ENCODE measurements at places on chromosomes 4 and X. TPM values are rescaled to one million over a fixed set of nuclear protein-coding genes. Genes with fewer than 3 reads are reported as not detected.
A peak's percentile ranks its signal among the peaks of the same experiment; 100 is the strongest.

DNA sequence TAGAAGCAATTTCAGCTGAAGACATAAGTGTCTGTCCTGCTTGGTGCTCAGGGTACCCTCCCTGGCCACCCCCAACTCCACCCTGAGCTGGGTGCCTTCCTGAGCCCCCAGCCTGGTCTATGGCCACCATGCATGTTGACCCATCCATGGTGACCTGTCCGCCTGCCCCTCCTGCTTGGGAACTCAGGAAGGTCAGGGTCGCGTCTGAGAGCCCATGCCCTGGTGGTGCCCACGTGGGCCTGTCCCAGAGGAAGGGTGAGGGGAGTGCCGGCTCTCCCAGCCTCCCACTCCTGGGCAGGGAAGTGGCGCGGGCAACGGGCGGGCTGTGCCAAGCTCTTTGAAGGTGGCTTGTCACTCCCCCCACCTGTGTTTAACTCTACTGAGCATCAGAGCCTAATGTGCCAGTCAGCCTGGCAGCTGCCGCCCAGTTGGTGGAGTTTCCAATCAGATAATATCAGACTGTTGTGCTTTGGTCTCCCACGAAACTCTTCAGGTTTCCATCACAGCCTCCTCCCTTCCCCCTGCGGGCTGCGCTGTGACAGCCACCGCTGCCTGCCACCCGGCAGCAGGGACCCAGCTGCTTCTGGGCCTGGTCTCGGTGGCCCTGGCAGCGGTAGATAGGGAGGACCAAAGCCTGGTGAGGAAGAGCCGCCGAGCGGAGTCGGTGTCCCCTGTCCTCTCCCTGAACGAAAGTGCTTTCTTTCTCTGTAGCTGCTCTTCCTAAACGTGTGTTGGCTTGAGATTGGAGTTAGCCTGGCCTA lies 4.8 kb downstream of the SH3BP2 start:
- DNase-seq, result peak; percentile 11
- no peaks in the 10 kb centered on the region for H3K36me3 ChIP-seq
- no peak overlapping the region for H3K4me3 ChIP-seq
- H3K4me1 ChIP-seq, result peaks cover 89% of the 10 kb centered on the region
- no peaks in the 10 kb centered on the region for H3K27me3 ChIP-seq

DNA sequence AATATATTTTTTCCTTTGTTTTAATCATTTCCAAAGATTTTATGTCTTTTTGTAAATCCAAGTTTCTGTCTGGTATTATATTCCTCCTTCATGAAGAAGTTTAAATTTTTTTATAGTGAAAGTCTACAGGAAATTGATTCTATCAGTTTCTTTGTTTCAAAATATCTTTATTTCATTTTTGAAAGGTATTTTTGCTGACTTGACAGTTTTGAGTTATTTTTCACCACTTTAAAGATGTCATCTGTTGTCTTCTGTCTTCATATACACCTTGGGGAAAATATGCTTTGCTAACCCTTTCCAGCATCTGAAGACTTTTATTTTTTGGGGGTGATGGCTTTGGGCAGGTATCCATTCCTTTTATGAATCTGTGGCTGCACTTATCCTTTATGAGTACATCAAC lies 164.4 kb upstream of the EPHA5 start:
- H3K27me3 ChIP-seq, result no peaks in the 10 kb centered on the region
- no peaks in the 10 kb centered on the region for H3K4me1 ChIP-seq
- H3K27ac ChIP-seq, result no peak overlapping the region
- no peaks in the 10 kb centered on the region for H3K36me3 ChIP-seq
- no peak overlapping the region for H3K4me3 ChIP-seq

GRCh38 chr4:53306729-53307128 lies 59.1 kb downstream of the SCFD2 start:
- no peaks in the 10 kb centered on the region for H3K4me1 ChIP-seq
- no peak overlapping the region for H3K27ac ChIP-seq
- H3K36me3 ChIP-seq, result peaks cover 9% of the 10 kb centered on the region
- H3K4me3 ChIP-seq, result no peak overlapping the region
- DNase-seq, result no peak

GRCh38 chr4:20778896-20779295 lies 78.6 kb downstream of the PACRGL start:
- no peak for DNase-seq
- no peaks in the 10 kb centered on the region for H3K36me3 ChIP-seq
- H3K4me3 ChIP-seq, result no peak overlapping the region
- H3K27me3 ChIP-seq, result no peaks in the 10 kb centered on the region
- no peaks in the 10 kb centered on the region for H3K4me1 ChIP-seq
- no peak overlapping the region for H3K27ac ChIP-seq

DNA sequence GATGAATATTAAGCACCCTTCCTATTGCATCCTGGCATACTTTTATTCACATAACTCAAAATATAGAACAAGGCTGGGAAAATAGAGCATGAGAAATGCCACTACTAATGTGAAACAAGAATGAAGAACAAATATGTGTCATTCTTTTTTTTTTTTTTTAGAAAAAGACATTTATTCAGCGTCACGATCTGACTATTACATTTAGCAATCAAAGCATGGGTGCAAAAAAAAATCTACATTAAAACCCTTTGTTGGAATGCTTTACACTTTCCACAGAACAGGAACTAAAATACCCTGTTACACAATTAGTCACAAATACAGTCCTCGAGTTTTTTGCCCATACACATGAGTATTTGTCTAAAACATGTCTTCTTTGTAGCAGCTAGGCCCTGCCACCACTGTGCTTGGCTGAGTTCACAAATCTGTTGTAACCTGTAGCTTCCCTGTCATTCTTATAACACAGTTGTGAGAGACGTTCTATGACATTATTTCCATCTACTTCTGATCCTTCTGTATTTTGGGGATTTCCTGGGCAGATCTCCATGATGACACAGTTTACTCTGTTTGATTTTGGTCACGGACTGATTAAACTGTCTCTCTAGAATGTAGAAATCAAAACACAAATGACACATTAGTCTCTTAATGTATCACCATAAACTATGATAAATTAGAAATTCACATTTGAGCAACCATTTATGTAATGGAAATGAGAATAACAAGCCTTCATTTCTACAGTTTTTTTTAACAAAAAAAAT lies 9.4 kb upstream of the TET2 start:
- DNase-seq, result no peak
- no peaks in the 10 kb centered on the region for H3K4me1 ChIP-seq
- no peaks in the 10 kb centered on the region for H3K36me3 ChIP-seq
- H3K27me3 ChIP-seq, result no peaks in the 10 kb centered on the region
- no peak overlapping the region for H3K27ac ChIP-seq

- no peak overlapping the region for H3K27ac ChIP-seq
- H3K4me1 ChIP-seq, result no peaks in the 10 kb centered on the region
- H3K36me3 ChIP-seq, result no peaks in the 10 kb centered on the region
- no peaks in the 10 kb centered on the region for H3K27me3 ChIP-seq
- no peak overlapping the region for H3K4me3 ChIP-seq
These were observed 113.2 kb upstream of the LSM6 start for GRCh38 chr4:146062340-146062739.

DNA sequence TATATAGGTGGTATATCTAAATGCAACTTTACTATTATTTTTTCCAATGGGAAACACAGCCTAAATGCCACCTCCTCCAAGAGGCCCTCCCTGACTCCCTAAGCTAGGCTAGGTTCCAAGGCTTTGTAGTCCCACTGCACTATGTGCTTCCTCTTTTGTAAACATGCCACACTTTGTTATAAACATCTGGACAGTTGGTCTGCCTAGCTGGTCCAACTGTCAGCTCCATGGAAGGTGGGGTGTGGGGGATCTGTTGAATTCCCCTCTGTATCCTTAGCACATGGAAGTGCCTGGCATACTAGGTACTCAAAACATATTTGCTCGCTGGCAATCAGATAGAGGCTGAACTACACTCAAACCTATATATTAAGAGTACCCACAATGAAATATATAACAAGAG lies 63.4 kb downstream of the SLC9A7 start:
- H3K4me1 ChIP-seq, result no peaks in the 10 kb centered on the region
- H3K27ac ChIP-seq, result no peak overlapping the region
- H3K36me3 ChIP-seq, result no peaks in the 10 kb centered on the region

- DNase-seq, result no peak
- H3K27me3 ChIP-seq, result no peaks in the 10 kb centered on the region
- no peaks in the 10 kb centered on the region for H3K36me3 ChIP-seq
- no peak overlapping the region for H3K27ac ChIP-seq
- H3K4me1 ChIP-seq, result no peaks in the 10 kb centered on the region
- no peak overlapping the region for H3K4me3 ChIP-seq
These were observed 605.1 kb downstream of the PCDH18 start for GRCh38 chr4:136927172-136927571.

DNA sequence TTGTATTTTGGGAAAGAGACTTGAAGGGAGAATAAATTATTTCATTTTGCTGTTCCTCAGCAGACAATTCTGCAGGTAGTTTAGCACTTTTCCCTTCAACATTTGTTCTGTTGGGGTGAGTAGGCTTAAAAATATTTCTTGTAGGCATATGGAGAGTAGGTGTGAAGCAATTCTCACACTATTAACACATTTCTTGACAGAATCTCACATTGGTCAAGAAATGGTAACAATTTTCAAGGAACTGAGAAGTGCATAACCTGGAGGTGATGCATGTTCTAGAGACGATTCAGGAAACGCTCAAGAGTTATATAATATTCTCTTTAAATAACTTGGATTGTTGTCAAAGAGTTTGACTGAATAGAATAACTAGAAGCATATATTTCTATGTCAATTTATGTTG lies 658.2 kb downstream of the STIM2 start:
- H3K36me3 ChIP-seq, result no peaks in the 10 kb centered on the region
- no peak overlapping the region for H3K27ac ChIP-seq
- DNase-seq, result no peak
- H3K4me1 ChIP-seq, result no peaks in the 10 kb centered on the region
- no peak overlapping the region for H3K4me3 ChIP-seq
- no peaks in the 10 kb centered on the region for H3K27me3 ChIP-seq

DNA sequence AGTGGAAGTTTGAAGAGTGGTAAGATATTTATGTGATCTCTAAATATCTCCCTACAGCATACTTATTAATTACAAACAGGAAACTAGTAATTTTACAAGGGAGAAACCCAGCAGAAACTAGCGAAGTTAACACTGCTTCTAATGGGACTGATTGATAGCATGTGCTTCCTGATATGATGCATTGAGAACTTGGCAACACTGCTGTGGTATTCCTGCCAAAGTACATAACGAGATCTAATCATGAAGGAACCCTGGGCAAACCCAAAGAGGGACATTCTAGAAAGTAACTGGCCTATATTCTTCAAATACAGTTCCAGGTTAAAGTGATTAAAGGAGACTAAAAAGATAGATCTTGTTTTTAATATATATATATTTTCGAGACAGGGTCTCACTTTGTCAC lies 4.6 kb upstream of the GPR34 start:
- H3K4me3 ChIP-seq, result no peak overlapping the region
- H3K27ac ChIP-seq, result no peak overlapping the region
- no peaks in the 10 kb centered on the region for H3K36me3 ChIP-seq
- no peak for DNase-seq
- H3K4me1 ChIP-seq, result peaks cover 4% of the 10 kb centered on the region
- H3K27me3 ChIP-seq, result no peaks in the 10 kb centered on the region

- H3K4me3 ChIP-seq, result no peak overlapping the region
- H3K27me3 ChIP-seq, result no peaks in the 10 kb centered on the region
- DNase-seq, result no peak
- H3K36me3 ChIP-seq, result no peaks in the 10 kb centered on the region
These were observed 8.3 kb upstream of the CITED1 start for GRCh38 chrX:72313707-72314641.

DNA sequence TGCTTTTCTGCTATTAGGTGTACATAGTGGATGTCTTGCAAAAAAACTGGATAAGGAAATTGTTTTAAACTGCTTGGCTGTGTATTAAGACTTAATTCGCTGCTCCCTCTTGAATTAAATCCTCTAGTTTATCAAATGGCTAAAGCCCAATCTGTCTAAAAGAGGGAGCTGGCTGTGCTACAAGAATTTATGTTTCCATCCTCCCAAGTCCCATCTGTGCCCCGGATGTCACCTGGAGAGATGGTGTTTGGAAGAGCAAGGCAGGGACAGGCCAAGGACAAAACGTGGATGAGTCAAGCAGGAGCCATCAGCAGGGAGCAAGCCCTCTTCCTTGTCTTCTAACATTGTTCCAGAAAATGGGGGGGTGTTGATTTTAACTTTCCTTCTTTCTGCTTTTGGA lies 171.3 kb upstream of the LCORL start:
- DNase-seq, result no peak
- H3K27me3 ChIP-seq, result no peaks in the 10 kb centered on the region
- H3K27ac ChIP-seq, result no peak overlapping the region
- H3K36me3 ChIP-seq, result no peaks in the 10 kb centered on the region

GRCh38 chr4:176792326-176793059 lies at the start of gene VEGFC:
TSS of gene VEGFC (minus strand) at chr4:176792922. CDS start at chr4:176792311, 611 bp downstream.
- H3K27ac ChIP-seq, result peak within 1 kb of the TSS; percentile 46
- peak within 1 kb of the TSS; percentile 49 for H3K4me3 ChIP-seq
- H3K36me3 ChIP-seq, result no peaks in the 10 kb centered on the region
- DNase-seq, result no peak
- peaks cover 9% of the 10 kb centered on the region for H3K27me3 ChIP-seq

GRCh38 chr4:66178906-66179305 lies 508.6 kb upstream of the EPHA5 start:
- no peak overlapping the region for H3K4me3 ChIP-seq
- no peak overlapping the region for H3K27ac ChIP-seq
- no peaks in the 10 kb centered on the region for H3K4me1 ChIP-seq
- DNase-seq, result no peak
- no peaks in the 10 kb centered on the region for H3K27me3 ChIP-seq
- H3K36me3 ChIP-seq, result no peaks in the 10 kb centered on the region

DNA sequence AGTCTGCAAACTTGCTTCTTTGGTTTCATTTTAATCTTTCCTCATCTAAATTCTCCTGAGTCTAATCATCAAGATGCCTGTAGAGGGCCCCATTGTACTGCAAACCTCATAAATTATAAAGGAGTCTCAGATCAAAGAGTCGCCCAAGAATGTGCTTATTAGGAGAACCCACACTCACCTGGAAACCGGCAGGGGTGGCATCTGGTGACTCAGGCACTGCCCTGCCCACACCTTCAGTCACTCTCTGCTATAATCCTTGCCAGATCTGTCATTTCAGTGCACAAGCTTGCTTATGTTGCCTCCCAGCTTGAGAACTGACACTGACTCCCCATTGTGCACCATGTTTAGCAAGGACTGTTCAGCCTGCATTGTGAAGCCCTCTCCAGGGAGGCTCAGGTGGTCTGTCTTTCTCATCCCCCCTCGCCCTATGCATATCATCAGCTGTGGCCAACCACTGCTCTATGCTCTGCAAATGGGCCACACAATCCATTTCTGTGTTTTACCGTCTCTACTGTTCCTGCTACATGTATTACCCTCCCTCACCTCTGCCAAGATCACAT lies 12.4 kb downstream of the EPGN start:
- no peak overlapping the region for H3K4me3 ChIP-seq
- no peaks in the 10 kb centered on the region for H3K27me3 ChIP-seq
- H3K36me3 ChIP-seq, result no peaks in the 10 kb centered on the region
- DNase-seq, result no peak
- no peaks in the 10 kb centered on the region for H3K4me1 ChIP-seq
- no peak overlapping the region for H3K27ac ChIP-seq

The CTAG1A gene
- total RNA-seq, result not detected

The CORIN gene
- total RNA-seq, result 0.42 TPM

The MRPL1 gene
- total RNA-seq, result 24.6 TPM

The PTTG2 gene
- 1.3 TPM for total RNA-seq

The DMRTC1 gene
- total RNA-seq, result not detected

The QRFPR gene
- not detected for total RNA-seq

The NDST3 gene
- 5.4 TPM for total RNA-seq

The GIMD1 gene
- not detected for total RNA-seq

The TLR7 gene
- total RNA-seq, result 0.66 TPM

The TBC1D8B gene
- 10.3 TPM for total RNA-seq

The MRFAP1 gene
- total RNA-seq, result 200 TPM

The PNMA6A gene
- total RNA-seq, result 2.1 TPM

The SRPX2 gene
- total RNA-seq, result 50.0 TPM

The TRPC3 gene
- 0.21 TPM for total RNA-seq

The ERAS gene
- not detected for total RNA-seq

Data from tibial nerve (tissue), 4 donors.